ENCODE measurements at places on chromosomes 3 and 15.

- no peak for DNase-seq
These were observed 54.2 kb upstream of the SPATA12 start for GRCh38 chr3:57006179-57006657.

- DNase-seq, result no peak
These were observed 386.9 kb downstream of the PDCD6IP start for GRCh38 chr3:34185301-34185700.

DNA sequence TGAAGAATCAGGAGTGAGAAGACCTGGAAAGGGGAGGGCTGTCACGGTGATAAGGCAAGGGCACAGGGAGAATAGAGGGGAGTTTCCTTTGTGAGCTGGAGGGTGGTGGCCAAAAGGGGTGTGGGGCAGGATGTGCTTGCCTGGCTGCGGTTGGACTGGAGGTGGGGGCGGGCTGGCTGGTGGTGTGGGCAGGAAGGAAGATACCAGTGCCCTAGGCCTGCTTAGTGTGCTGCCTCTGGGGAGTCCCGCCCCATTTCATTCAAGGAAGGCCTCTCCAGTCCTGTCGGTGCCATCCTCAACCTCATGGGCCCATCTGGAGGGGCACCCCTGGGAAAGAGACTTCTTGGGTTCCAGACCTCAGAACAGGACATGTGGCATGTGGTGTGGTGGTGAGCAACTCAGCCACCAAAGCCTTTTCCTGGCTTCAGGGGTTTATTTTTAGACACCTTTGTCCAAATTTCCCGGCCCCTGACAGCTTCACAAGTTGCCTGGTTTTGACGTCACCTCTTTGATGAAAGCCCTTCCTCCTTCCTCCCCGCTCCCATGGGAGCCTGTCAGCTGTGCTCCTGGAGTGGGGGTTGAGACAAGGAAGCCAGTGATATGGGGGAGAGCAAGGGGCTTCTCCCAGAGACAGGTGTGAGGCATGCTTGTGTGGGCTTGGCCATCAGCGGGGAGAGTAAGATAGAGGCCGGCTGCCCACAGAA, 15.6 kb downstream of the TEX264 start:
- peak; percentile 85 for DNase-seq

GRCh38 chr15:98799461-98800390, 151.4 kb downstream of the IGF1R start:
- no peak for DNase-seq

- no peak for DNase-seq
These were observed 19.9 kb downstream of the NDUFB5 start for GRCh38 chr3:179624451-179624850.

DNA sequence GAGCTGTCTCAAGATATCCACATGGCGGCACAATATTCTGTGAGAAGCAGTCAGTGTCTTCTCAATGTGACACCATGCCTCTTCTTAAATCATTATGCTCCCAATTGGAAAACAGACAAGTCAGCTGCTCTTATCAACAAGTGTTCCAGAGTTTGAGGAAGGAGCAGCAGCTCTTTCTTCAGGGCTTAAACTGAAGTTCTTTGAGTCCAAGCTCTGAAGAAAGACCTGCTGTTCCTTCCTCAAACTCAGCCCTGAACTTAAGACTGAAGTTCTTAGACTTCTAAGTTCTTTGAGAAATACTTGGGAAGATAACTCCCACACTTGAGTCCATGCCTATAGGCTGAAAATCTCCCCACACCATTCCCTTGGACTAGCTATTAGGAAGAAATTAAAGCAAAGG, 43.4 kb downstream of the NPTN start:
- DNase-seq, result no peak

DNA sequence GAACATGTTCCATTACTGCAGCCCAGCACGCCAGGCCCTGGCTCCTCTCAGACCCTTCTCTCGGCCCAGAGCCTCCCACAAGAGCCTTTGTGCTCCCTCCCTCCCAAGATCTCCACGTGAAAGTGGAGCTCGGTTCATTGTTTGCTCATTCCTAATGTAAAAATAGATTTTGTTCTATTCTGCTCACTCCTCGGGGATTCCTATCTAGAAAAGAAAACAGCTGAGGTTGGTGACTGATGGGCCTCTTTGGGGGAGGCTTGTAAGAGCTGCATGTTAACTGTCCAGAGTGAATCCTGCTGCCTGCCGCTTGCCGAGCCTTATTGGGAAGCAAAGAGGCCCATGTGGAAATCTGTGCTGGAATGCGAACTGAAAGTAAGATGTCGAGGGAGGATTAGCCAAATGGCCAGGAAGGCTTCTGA, 267.1 kb downstream of the LRTM1 start:
- DNase-seq, result no peak

DNA sequence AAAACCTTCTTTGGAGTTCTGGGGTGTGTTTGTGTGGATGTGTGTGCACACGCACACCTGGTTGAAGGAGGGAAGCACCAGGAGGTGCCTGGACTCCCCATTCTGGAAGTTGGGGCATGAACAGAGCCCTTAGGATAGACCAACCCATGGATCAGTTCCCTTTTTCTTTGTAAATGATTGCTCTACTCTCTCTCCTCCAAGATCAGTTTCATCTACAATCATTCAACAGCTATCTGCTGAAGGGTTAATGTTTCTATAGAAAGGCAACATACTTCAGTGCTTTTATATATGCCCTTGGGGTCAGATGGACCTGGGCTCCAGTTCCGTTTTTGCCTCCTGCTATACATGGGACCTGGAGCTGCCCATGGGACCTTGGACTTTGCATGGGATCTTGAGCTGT, 352.1 kb upstream of the CFAP20DC start:
- no peak for DNase-seq

- DNase-seq, result peak; percentile 48
These were observed 756 bp downstream of the CLPX start for GRCh38 chr15:65184305-65184867.

GRCh38 chr15:80073197-80073596, 13.7 kb downstream of the ZFAND6 start:
- DNase-seq, result no peak
